ENCODE measurements at places on chromosomes 12 and 14.
A peak's percentile ranks its signal among the peaks of the same experiment; 100 is the strongest.

GRCh38 chr12:58253663-58254062 lies 312.3 kb downstream of the ATP23 start:
- no peak for DNase-seq

DNA sequence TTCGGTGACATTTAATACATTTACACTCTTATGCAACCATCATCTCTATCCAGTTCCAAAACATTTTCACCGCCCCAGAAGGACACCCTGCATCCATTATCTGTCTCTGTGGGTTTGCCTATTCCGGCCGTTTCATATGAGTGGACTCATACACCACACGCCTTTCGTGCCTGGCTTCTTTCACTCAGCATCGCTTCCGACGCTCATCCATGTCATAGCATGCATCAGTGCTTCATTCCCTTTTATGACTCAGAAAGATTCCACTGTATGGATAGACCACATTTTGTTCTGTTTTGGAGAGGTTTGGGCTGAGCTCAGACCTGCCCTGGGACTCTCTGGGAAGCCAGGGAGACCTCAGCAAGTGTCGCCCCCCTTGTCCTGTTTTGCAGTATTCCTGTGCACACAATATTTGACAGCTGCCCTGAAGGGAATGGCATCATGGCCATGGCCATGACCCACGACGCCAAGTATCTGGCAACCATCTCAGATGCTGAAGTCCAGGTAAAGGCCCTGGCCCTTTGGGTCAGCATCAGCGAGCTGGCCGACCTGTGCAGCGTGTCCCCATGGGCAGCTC lies 23.8 kb downstream of the CFAP251 start:
- no peak for DNase-seq

GRCh38 chr14:61452452-61452851 lies 131.1 kb downstream of the PRKCH start:
- DNase-seq = no peak

GRCh38 chr12:93729934-93730333 lies 52.8 kb downstream of the CRADD start:
- no peak for DNase-seq

DNA sequence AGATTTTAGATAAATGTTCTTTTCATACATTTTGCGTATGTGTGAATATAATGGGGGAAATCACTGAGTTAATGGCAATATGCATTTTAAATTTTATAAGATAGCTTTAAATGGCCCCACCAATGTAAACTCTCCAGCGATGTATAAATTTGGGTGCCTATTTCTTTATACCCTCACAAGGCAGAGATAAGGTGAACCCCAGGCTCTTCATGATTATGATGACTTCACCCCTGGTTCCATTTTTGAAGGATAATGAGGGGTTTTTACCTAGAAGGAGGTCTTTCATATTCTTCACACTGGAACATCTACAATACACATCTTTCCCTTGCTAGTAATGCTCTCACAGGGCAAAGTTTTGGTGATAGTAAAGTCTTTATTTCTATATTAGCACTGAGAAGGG lies 35.2 kb downstream of the KLRG1 start:
- no peak for DNase-seq

DNA sequence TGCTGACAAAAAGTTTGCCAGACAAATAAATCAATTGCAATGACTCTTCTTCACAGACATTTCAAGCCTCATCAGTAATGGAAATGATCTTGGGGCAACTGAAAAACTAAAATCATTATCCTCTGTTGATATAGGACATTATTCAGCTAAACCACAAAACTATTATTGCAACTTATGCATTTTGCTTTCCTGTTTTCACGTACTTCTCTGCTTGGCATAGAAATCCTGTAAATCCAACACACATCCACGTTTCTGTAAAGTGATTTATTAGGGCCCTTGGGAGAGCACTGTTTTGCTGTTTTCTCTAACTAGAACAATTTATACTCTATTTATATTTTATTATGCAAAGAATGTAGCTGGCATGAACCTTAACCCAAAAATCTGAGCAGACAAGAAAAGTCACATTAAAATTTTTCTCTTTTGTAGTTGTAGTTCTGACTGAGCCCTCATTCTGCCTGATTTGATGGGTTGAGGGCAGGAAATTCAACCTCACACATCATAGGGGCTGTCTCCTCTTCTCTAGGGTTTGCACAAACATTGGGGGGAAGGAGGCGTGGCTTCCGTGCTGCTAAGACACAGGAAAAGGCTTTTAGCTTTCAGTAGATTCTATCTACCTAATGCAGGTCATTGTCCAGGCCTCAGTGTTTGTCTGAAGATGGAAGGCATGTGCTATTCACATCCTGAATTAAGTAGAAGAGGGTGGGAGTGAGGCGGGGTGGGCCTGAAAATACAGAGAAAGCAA lies 11.5 kb upstream of the NUP107 start:
- DNase-seq = no peak

DNA sequence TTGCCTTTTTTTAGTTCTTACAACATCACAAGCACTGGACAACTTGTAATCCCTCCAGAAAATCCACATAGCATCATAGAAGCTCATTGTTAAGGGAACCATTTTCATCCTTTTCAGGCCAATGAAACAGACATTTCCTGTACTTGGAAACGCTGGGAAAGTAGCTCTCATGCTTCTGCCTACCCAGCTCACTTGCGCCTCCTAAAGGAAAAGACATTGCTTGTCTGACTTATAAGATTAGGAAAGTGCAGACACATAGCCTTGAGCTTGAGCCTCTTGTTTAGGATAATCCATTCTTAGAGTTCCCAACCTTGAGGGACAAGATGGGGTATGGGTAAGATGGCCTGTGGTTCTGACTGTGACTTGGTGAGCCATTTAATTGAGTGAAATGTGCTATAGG lies 589.5 kb downstream of the NOVA1 start:
- DNase-seq = peak; percentile 17

- DNase-seq = no peak
Measured at GRCh38 chr14:71589609-71590008, 342.6 kb upstream of the RGS6 start.

- no peak for DNase-seq
Measured at GRCh38 chr14:89779707-89780106, 174.8 kb downstream of the EFCAB11 start.

GRCh38 chr12:103207936-103208335 lies 250.5 kb downstream of the ASCL1 start:
- no peak for DNase-seq

GRCh38 chr14:86168371-86168770 lies 638.4 kb downstream of the FLRT2 start:
- DNase-seq = no peak

- no peak for DNase-seq
Measured at GRCh38 chr12:119775246-119775895, 101.7 kb downstream of the CIT start.

DNA sequence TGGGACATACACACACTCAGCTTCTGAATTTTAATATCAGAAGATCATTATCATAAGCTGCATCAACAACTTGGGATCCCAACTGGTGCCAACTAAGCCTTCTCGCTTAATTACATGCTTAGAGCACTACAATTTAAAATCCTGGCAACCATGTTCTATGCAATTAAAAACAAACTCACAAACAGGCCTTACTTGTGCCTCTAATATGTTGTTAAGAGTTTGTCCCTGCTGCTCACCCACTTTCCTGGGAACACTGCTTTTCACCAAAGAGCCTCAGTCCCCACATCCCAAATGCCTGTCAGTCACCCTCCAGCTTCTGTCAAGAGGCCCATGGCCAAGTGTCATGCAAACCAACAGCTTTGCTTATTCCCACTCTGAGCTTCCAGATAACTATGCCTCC lies 69.7 kb downstream of the TTC9 start:
- DNase-seq = no peak

DNA sequence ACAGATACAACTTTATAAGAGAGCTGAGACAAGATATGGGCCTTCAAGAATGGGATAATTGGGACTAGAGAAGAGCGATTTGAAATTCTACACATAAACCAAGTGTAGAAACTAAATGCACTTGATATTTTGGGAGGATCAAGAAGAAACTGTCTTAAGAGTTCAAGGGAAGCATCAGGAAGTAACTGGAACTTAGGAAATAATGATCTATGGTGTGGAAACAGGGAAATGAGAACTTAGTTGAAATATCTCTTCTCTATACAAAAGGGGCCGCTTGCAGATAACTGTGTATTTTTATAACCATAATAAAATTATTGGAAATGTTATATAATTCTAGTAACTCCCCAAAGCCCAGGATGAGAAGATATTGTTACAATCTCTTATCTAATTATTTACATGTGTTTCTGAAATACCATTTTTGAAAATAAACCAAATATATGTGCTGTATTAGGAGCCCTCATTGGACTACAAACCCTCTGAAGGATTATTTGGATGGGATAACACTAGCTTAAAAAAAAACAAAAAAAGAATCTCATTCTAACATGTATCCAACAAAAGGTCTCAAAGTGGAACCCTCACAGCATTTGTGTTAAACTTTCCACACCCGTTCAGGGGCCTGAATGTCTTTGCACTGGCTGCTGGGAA lies 84.7 kb upstream of the FLRT2 start:
- no peak for DNase-seq

DNA sequence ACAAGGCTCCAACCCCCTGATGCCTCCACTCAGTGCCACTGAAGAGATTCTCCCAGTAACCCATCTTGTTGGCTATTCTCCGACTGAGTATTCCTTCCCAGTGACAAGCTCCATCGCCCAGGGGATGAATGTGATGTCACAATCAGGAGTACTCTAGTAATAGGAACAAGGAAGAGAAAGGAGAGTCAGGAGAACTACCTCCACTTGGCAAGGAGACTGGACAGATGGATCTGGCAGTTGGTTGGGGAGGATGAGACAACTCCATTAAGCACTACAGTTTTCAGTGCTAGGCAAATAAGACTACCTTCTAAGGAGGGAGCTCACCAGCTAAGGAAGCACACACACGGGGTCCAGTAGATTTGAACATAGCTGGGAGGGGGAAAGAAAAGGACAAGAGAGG lies 5.3 kb downstream of the RNF41 start:
- no peak for DNase-seq

DNA sequence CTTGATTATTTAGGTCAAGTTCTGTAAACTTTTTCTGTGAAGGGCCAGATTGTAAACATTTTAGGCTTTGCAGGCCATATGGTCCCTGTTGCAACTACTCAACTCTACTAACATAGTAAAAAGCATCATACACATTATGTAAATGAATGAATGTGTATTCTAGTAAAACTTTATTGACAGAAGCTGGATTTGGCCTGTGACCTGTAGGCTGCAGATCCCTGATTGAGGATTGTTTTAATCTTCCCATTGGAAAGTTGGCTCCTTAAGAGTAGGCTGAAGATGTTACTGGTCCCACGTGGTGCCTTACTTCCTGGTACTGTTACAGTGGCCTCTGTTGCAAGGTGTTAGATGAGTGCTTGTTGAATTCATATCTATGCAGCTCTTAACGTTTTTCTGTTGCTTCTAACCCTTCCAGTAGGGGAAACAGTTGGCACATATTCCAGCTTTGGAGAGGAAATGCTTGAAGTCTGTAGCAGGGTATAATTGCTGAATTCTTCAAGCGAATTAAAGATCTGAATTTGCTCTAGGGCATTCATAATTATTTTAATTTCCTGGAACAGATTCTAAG lies 133.6 kb upstream of the DNM1L start:
- DNase-seq = no peak

- no peak for DNase-seq
Measured at GRCh38 chr12:109697877-109698468, 15.7 kb upstream of the FAM222A start.

DNA sequence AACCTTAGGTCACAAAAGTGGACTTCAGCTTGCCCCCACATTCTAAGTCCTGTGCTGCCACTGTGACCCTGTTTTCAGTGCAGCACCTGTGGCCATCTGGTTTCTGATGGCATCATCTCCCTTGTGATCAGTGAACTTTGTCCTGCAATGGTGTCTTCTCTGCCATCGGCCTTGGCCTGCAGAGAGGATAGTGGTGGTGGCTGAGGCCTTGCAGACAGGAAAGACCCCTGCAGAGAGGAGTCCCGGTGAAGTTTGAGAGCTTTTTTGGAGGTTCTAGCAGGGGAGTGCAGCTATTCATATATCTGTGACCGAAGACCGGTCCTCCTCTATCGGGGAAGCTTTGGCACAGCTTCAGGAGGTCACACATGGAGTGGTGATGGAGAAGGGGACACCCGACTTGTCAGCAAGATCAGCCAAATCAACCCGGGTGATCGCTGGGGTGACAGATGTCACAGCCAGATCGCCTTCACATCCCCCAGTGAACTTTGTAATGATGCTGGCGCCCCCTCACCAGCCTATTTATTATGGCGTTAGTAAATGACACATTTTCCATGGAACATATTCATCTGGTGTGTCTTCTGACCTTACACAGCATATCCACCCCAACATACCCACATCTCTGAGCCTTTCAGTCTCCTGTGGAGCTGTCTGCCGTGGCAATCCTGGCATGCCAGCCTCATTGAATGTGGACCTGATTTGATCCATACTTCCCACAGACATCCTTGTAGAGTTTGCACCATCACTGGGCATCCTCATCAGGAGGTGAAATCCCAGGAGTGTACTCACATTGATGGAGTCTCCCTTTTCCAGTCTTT lies 136.1 kb downstream of the PAPOLA start:
- no peak for DNase-seq

All from RKO (cell line).